Gastrocnemius medialis (tissue), 4 donors: ENCODE measurements at places on chromosomes 11 and 22. TPM values are rescaled to one million over a fixed set of nuclear protein-coding genes. Genes with fewer than 3 reads are reported as not detected.
A peak's percentile ranks its signal among the peaks of the same experiment; 100 is the strongest.

- H3K27me3 ChIP-seq, result no peaks in the 10 kb centered on the region
- no peak for DNase-seq
- H3K4me3 ChIP-seq, result no peak overlapping the region
Measured at GRCh38 chr11:87970762-87971161, 204.5 kb downstream of the RAB38 start.

GRCh38 chr11:103325686-103326069, 216.5 kb downstream of the DYNC2H1 start:
- no peak overlapping the region for H3K4me3 ChIP-seq
- H3K27ac ChIP-seq, result no peak overlapping the region
- H3K27me3 ChIP-seq, result no peaks in the 10 kb centered on the region
- no peaks in the 10 kb centered on the region for H3K36me3 ChIP-seq

GRCh38 chr11:85663080-85663752, 1.7 kb downstream of the CREBZF start:
- H3K36me3 ChIP-seq, result peaks cover 13% of the 10 kb centered on the region
- H3K27me3 ChIP-seq, result no peaks in the 10 kb centered on the region
- peaks cover 58% of the 10 kb centered on the region for H3K4me1 ChIP-seq
- peak overlapping the region; percentile 99 for H3K27ac ChIP-seq
- peak overlapping the region; percentile 91 for H3K4me3 ChIP-seq

GRCh38 chr22:40322021-40322420, 24.3 kb upstream of the ADSL start:
- no peak overlapping the region for H3K4me3 ChIP-seq
- no peak for DNase-seq
- no peaks in the 10 kb centered on the region for H3K4me1 ChIP-seq
- no peaks in the 10 kb centered on the region for H3K27me3 ChIP-seq
- H3K36me3 ChIP-seq, result peaks cover 2% of the 10 kb centered on the region

DNA sequence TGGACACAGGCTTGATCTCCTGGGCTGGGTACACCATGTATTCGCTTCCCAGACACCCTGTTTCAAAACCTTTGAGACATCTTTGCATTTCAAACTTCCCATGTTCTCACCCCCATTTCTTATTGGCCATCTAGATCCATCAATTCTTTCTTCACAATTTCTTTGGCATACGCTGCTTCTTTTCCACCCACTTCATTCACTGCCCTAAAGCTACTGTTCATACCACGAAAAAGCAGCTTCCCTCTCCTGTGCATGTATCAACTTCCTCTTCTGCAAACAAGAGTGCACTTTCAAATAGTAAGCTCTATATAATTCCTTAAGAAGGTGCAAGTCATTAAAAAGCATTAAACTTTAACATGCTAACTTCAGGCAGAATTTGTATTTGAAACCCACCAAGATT, 21.4 kb downstream of the UVRAG start:
- H3K36me3 ChIP-seq, result no peaks in the 10 kb centered on the region
- DNase-seq, result no peak
- no peak overlapping the region for H3K4me3 ChIP-seq
- no peak overlapping the region for H3K27ac ChIP-seq

- no peak for DNase-seq
- no peak overlapping the region for H3K27ac ChIP-seq
- H3K4me3 ChIP-seq, result no peak overlapping the region
- H3K27me3 ChIP-seq, result no peaks in the 10 kb centered on the region
- H3K36me3 ChIP-seq, result no peaks in the 10 kb centered on the region
Measured at GRCh38 chr11:109264128-109264527, 157.9 kb upstream of the C11orf87 start.

GRCh38 chr22:20204806-20205205, 54.0 kb upstream of the CCDC188 start:
- H3K27me3 ChIP-seq, result no peaks in the 10 kb centered on the region
- no peak overlapping the region for H3K27ac ChIP-seq
- H3K4me1 ChIP-seq, result no peaks in the 10 kb centered on the region
- no peaks in the 10 kb centered on the region for H3K36me3 ChIP-seq
- H3K4me3 ChIP-seq, result no peak overlapping the region

- no peaks in the 10 kb centered on the region for H3K27me3 ChIP-seq
- no peak overlapping the region for H3K27ac ChIP-seq
- no peak overlapping the region for H3K4me3 ChIP-seq
- H3K4me1 ChIP-seq, result no peaks in the 10 kb centered on the region
- peak; percentile 19 for DNase-seq
Measured at GRCh38 chr11:129853518-129854231, 38.0 kb downstream of the TMEM45B start.

- no peak overlapping the region for H3K27ac ChIP-seq
- H3K27me3 ChIP-seq, result no peaks in the 10 kb centered on the region
- H3K4me3 ChIP-seq, result no peak overlapping the region
Measured at GRCh38 chr11:15136166-15136565, 21.4 kb downstream of the INSC start.

Gene CLDN5
- 108 TPM for total RNA-seq
